Activated CD4-positive, alpha-beta T cell treated with anti-CD3 and anti-CD28 coated beads, Interleukin-2, amount 50 U/mL, for 24 hours (primary cell): ENCODE measurements at places on chromosomes 3 and 15.
A peak's percentile ranks its signal among the peaks of the same experiment; 100 is the strongest.

DNA sequence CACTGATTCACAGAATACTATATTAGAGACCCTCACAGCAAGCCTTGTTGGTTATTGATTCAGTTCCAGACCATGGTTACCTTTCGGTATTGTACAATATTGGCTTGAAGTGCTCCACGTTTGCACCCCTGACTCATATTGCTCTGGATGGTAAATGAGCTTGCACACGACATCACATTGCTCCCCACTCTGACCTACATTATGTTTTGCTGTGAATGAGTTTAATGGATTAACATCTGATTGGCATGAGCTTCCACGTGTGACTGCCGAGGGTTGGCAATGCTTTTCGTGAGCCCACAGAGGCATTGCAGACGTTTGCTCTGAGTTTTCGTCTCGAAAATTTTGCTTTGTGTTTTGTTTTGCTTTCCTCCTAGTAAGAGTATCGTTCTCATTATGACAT lies 225.8 kb upstream of the ICE2 start:
- no peak for DNase-seq

DNA sequence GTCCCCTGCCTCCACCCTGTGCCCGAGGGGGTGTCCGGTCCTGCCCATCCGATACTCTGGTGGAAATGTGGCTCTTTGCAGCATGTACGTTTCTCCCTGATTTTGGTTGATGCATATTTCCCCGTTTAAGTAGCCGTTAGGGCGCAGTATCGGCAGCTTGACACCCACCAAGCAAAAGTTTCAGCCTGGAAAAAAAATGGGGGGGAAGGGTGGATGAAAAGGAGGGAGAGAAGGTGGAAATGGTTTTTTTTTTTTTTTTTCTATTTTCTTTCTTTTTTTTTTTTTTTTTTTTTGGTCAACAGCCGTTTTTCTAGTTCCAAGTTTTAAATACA lies 1.3 kb downstream of the RAP2B start:
- no peak for DNase-seq

GRCh38 chr3:70882104-70882503 lies 569.7 kb upstream of the MDFIC2 start:
- DNase-seq = no peak

- no peak for DNase-seq
Measured at GRCh38 chr3:89252016-89252415, 144.6 kb downstream of the EPHA3 start.

GRCh38 chr3:119469418-119470189 lies 841 bp downstream of the POGLUT1 start:
- DNase-seq = no peak

- no peak for DNase-seq
Measured at GRCh38 chr3:34077417-34078195, 279.2 kb downstream of the PDCD6IP start.

- DNase-seq = no peak
Measured at GRCh38 chr3:86208772-86209171, 782.2 kb downstream of the VGLL3 start.

GRCh38 chr3:175702956-175703355 lies 843.8 kb downstream of the NAALADL2 start:
- no peak for DNase-seq

DNA sequence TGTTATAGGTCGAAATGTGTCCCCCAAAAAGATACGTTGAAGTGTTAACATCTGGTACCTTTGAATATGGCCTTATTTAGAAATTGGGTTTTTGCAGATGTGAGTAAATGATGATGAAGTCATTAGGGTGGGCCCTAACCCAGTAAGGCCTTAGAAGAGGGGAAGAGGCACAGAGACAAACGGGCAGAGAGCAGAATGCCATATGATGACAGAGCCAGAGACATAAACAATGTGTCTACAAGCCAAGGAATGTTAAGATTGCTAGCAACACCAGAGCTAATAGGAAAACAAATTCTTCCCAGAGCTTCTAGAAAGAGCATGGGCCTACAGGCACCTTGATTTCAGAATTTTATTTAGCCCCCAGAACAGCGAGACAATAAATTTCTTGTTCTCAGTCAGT lies 693.1 kb upstream of the NECTIN3 start:
- DNase-seq = no peak

- DNase-seq = no peak
Measured at GRCh38 chr3:127716384-127716783, 43.6 kb downstream of the ABTB1 start.

DNA sequence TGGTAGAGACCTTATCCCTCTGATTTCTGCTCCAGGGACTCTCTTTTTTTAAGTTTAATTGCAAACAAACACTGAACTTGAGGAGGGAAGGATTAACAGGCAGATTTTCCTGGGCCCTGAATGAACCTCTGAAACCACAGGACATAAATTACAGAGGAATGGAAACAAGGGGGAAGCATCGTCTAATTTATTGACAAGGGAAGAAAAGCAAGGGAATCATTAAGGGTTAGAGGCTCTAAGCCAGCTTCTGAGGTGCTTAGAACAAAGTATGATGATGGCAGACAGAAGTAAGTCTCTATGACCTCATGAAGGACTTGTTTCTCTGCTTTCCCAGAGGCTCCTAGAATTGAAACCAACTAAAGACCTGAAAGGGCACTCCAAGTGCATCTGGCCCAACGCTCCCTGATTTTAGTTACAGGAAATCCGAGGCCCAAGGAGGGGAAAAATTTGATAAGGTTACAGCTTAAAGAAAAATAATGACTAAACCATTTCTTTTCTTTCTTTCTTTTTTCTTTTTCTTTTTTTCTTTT lies 244.7 kb upstream of the NR2E3 start:
- DNase-seq = no peak

GRCh38 chr3:12963922-12964701 lies 109.1 kb downstream of the IQSEC1 start:
- DNase-seq = no peak

DNA sequence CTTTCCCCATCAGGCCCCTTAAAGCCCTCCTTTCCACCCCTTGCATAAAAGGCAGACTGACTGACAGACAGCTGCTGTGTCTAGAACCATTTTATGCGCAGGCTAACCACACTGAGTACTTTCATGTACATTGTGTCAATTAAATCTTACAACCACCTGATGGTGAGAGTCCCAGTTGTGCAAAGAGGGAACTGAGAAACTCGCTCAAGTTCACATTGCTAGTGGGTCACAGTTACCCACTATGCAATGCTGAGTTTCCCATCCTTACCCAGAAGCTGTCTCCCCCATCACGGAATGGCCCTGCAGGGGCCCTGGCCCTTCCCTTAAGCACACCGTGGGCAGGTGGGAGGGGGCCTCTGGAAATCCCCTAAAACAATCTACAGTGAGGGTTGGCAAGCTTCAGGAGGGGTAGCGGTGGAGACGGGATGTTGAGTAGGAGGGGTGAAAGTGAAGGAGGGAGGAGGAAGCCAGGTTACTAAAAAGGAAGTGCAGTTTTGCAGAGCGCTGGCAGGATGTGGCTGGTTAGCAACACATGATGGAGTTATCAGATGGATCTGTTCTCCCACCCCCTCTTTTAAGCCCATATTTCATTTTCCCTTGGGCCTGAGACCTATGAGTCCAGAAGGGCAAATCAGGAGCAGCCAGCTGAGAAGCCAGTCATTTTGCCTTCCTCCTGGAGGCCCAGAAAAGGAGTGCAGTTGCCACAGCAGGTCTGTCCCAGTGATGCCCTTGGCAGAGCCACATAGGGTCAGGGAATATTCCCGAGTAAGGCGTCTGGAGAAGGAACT lies 30.0 kb downstream of the STARD5 start:
- peak; percentile 82 for DNase-seq

- no peak for DNase-seq
Measured at GRCh38 chr3:143037867-143038266, 36.5 kb downstream of the U2SURP start.

DNA sequence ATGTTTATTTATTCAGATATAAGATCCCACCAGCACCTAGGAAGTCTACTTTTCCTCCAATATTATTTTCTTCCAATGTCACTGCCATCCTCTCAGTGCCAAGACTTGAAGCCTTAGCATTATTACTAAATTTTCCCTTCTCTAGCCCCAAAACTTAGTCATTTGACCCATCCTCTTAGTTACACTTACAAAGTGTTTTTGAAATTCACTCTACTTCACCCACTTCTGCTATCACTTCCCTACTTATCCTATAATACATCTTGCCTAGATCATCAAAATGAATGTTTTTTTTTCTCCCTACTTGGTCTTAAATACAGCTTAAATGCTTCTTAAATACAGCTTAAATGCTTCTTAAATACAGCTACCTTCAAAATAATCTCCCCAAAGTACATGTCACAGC lies 376.6 kb downstream of the RSL24D1 start:
- no peak for DNase-seq

DNA sequence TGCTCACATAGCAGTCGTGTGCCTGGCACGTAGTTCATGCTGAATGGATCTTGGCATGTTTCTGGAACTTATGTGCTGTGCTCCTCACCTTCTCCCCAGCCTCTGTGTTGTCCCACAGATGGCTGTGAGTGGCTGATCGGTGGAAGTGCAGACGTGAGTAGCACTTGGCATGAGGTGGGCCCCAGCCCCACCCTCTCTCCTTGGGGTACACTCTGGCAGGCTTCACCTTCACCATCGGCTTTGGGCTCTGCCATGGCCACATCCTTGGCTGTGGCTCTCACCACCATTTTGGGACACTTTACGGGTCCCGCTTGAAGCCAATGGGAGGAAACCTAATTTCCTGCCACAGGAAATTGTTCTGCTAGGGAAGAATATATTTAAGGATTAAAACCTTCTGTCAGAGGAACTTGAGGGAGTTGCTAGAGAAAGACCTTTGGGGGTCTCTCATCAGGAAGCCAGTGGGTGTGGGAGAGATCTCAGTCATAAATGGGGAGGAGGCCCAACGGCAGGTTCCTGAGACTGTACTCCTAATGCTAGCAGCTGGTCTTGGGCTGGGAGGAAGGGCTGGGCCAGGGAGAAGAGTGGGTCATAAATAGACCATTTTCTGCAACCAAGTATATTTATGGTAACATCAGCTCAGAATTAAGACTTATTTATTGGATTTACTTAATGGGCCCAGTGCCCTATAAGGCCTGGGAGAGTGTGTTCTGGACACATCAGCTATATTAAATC lies 92.3 kb downstream of the SMAD3 start:
- DNase-seq = no peak

DNA sequence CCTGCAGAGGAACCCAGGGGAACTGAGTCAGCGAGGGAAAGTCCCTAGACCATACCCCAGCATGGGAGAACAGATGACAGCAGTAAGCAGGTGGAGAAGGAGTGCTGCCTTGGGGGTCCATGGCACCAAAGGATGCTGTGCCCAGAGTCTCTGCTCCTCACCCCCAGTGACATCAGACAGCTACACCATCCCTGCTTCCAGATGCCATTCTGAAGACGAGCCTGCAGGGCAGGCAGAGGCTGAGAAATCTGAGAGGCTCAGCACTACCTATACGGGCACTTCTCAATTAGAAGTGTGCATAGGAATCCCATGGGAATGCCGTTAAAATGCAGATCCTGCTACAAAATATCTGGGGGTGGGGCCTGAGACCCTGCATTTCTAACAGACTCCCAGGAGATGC lies 211.3 kb upstream of the NSMCE3 start:
- DNase-seq = no peak

DNA sequence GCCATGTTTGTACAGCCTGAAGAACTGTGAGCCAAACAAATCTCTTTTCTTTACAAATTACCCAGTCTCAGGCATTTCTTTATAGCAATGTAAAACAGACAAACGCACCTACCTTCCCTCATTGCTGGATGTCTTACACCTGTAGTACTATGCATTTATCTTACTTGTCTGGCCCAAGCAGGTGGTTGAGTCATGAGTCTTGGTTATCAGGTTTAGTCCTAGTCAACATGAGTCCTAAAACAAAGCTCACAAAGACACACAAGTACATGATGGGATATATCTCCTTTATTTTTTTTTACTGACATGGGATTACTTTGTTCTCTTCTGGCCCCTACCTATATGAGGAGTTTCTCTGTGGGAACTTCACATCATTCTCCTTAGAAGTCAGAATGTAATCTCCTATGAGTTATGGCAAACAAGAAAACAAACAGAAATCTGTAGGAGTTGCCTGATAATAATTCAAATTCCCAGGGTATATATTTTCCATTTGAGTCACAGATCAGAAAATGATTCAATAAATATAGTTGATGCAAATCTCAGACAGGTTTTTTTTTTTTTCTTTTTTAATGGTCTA lies 33.6 kb upstream of the PLSCR2 start:
- no peak for DNase-seq

- no peak for DNase-seq
Measured at GRCh38 chr15:94522125-94522524, 290.8 kb downstream of the MCTP2 start.

DNA sequence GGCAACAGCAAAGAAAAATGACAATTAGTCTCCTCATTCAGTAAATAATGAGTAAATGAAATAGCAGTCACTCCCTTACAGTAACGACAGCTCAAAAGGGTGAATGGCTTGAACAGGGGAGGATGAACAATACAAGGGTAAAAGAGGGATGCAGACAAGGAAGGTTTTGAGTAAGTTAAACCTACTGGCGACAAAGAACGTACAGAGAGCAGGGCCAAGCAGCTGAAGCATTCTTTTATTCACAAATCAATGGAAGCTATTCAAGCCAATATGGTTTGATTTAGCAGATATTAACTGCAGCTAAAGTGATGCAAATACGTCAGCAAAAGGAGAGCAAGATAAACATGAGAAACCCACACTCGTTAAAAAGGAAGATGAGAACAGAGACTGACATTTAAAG lies 90.7 kb upstream of the ICE2 start:
- no peak for DNase-seq

- DNase-seq = no peak
Measured at GRCh38 chr3:148187296-148187695, 510.4 kb upstream of the AGTR1 start.

GRCh38 chr3:190853464-190853863 lies 9.0 kb downstream of the GMNC start:
- DNase-seq = no peak

DNA sequence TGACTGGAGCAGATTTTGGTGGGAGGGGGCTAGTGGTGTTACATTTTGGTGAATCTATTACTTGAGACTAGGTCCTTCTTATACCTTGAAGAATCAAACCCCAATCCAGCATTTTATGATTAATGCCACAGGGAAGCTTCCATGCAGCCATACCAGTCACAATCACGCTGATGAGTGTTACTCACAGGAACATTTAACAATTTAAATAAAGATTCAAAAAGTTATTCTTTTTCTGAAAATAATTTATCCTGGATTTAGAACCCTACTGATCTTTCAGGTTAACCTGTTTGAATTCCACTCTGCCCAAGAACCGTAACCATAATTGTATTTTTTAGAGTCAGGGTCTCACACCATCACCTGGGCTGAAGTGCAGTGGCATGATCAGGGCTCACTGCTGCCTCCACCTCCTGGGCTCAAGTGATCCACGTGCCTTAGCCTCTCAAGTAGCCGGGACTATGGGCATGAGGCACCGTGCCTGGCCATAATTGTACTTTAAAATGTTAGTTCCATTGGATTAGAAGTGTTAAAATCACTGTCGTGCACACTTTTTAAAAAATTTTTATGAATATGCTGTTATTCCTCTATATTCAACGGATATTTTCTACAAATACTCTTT lies 929 bp upstream of the MTMR10 start:
- DNase-seq = no peak

- no peak for DNase-seq
Measured at GRCh38 chr15:78921517-78921916, 23.3 kb downstream of the CTSH start.
